ENCODE measurements at places on chromosomes 7 and 10.

DNA sequence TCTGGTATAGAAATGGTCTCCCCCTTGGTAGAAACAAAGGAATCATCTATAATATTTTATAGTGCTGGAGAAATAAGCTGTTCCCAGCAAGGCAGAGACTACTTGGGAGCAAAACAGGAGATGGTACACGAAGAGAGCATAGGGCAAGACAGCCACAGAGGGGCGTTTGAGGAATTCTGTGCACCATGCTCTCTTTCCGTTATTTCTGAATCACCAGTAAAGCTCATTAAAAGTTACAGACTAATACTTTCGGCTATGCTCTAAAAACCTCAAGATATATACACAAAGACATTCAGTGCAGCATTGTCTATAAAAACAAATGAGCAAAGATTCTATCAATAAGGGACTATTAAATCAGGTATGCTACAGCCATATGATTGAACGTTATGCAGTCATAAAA, 68.5 kb upstream of the FHIP2A start:
- no peak for DNase-seq

DNA sequence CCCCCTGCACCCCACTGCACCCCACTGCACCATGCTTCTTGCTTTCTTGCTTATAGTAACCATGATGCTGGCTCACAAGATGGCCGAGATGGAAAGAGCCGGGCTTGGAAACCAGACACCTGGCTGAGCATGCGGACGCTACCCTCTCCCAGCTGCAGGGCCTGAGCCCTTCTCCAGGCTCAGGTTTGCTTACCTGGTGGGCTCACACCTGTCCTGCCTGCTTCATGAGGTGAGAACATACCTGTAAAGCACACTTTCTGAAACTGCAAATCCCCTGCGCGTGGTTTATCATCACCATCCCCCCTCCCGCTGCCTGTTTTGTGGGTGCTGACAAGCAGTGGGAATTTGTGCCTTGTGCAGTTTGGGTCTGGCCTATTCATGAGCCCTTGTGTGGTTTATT, 302.7 kb downstream of the GLRX3 start:
- DNase-seq: no peak

- no peak for DNase-seq
Measured at GRCh38 chr7:76009672-76010600, 15.5 kb upstream of the TMEM120A start.

- DNase-seq: no peak
Measured at GRCh38 chr7:42175834-42176723, 60.9 kb downstream of the GLI3 start.

DNA sequence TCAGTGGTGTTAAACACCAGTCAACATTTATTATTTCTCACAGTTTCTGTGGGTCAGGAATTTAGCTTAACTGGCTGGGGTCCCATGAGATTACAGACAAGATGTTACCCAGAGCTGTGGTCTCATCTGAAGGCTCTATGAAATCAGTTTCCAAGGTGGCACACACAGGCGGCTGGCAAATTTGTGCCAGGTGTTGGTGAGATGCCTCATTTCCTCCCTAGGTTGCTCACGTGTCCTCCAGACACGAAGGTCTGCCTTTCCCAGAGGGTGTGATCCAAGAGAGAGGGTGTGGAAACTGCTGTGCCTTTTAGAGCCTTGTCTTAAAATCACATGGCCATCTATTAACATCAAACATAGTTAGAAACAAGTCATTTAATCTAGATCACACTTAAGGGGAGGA, 209.0 kb downstream of the JCAD start:
- DNase-seq: no peak

DNA sequence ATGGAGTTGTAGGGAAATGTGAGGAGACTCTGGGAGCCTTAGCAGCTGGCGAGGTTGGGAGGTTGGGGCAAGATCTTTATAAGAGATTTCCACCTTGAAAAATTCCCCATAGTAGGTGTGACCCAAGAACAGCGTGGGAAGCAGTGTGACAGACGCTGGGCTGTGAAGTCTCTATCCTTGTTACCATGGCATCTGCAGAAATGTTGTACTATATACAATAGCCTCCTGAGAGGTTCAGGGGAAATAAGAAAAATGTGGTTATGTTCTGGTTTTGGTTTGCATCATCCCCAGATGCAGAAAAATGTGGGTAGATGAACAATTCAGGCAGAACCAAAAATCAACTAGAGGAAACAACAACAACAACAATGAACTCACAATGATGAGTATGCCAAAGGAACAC, 498.6 kb downstream of the SH2D4B start:
- no peak for DNase-seq
